ENCODE measurements at places on chromosomes 2 and 18.
A peak's percentile ranks its signal among the peaks of the same experiment; 100 is the strongest.

DNA sequence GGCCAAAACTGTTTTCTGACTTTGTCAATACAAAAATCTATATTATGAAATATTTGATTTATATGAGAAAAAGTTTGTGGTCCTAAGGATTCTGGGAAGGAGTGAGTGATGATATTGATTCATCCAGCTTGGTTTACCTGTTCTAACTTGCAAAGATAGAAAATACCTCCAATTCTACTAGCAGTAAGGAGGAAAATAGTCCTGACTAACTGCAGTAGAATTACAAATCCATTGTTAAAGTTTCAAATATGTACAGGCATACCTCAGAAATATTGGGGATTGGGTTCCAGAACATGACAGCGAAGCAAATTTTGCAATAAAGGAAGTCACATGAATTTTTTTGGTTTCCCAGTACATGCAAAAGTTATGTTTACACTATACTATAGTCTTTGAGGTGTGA, 158.8 kb upstream of the CYRIA start:
- no peak for DNase-seq

- DNase-seq: peak; percentile 64
Observed at GRCh38 chr2:210198326-210198725, 26.9 kb downstream of the ACADL start.

DNA sequence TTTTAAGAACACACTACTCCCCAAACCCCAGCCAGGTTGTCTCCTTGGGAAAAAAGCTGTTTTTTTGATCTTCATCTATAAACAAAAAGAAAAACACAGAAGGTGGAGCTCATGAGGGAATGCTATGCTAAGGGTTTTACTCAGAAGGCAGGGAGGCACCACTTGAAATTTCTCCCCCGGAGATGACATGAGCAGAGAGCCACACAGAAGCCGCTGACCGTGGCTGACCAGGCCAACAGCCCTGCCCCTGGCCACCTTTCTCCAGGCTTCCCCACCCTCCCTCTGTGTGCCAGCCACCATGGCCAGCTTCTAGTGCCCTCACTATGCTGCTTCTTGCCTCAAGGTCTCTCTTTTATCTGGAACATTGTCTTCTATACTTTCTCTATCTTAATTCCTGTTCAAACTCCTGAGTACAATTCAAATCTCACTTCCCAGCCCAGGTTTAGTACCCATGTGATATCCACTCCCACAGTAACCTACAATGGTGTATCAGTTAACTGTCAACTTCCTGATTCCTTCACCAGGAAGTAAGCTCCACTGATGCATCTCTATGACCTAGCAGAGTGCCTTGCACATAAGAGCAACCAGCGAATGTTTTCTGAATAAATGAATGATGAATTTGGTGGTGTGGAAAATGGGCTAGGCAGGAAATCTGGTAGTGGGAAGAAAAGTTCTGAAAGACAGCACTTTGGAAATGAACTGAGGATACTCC, 15.3 kb downstream of the LAPTM4A start:
- DNase-seq: peak; percentile 90

DNA sequence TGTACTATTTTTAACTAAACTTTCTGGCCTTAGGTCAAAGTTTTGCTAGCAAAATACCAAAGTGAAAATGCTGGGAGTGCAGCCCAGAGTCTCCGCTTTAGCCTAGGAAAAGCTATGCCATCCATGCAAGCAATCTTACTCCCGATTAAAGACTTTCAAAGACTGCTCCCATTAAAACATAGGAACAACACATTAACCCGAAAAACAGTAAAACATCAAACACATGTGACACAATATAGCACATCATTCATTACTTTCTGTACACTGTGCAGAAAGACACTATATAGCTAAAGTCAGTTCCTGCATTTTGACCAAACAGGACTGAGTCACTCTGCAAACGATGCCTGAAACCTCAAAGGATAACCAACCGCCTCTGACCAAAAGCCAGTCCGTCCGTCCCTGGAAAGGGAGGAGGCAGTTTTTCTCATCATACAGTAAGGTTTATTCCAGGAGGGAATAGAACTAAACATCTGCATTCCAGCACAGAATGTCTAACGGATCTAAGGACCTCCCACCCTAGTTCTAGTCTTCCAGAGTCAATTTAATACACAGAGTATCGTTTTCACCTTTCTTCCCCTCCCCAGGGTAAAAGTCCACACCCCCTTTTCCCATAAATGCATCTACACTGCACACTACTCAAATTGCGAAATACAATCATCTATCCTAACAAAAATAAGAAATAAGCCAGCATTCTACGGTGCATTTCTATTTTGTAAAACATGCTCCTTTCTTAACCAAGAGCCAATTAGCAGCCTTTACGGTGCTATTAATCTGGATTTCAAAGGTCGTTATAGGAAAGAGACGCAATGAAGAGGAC, 1.7 kb downstream of the ROCK2 start:
- peak; percentile 83 for DNase-seq

DNA sequence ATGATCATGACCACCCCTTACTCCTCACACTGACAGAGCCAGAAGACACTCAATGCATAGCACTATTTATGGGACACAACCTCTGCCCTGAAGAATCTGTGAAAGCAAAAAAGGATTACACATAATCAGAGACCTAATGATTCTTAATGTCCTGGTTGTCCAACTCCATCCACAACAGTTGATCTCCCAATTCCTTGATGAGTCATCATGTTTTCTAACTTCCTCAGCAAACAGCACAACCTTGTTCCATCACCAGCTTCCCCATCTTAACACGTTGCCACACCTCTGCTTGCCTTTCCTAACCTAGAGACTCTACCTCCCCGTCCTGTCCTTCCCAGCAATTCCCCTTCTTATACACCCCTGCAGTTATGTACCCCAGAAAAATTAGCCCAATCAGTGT, 13.2 kb upstream of the MARCHF4 start:
- DNase-seq: no peak

DNA sequence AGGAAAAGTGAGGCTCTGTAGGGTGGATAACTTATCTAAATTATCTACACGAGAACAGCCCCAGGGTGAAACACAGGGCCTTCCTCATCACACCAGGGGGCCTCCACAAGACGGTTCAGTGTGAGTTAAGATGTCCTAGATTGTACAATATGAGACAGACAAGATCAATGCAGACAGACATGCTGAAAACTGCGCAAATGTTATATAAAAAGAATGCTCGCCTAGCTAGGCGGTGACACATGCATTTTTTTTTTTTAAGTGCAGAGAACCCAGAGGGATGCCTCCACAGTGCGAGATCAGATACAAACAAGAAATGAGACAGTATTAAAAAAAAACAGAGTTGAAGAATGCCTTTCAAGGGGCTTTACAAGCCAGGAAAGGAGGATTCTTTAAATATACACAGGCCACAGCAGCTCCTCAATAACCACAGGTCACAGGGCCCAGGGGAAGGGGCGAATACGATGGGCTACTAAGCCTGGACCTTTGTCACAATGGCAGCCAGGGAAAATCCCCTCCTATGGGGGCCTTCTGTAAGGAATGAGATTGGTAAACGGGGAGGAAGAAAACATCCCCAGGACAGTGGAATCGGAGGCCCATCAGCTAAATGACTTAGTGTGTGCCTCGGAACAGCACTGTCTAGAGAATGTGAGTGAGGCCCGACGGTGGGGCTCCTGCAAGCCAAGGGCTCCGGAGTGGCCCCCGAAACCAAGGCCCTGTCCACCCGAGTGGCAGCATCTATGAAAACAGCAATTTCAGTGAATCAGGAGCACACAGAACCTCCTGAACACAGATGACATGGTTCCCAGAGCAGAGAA, 48.9 kb downstream of the ADCY3 start:
- DNase-seq: no peak

- no peak for DNase-seq
Observed at GRCh38 chr2:8643250-8643995, 38.4 kb upstream of the ID2 start.

DNA sequence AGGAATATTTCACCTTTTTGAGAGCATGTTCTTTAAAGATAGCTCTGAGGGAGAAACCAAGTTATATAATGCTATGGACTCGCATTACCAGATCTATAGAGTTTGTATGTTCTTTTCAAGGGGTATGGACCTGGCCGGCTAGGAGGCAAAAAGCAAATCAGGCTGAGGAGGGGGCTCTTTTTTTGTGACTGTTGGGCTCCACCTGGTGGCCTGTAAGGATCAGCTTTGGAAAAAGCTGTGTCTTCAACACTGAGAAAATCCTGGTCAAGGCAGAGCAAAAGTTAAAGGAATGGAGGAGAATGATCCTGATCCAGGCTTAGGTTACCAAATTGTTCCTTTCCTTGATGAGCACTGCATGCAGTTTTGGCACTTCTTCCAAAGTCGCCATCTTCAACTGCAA, 180.5 kb downstream of the DIS3L2 start:
- DNase-seq: peak; percentile 44

DNA sequence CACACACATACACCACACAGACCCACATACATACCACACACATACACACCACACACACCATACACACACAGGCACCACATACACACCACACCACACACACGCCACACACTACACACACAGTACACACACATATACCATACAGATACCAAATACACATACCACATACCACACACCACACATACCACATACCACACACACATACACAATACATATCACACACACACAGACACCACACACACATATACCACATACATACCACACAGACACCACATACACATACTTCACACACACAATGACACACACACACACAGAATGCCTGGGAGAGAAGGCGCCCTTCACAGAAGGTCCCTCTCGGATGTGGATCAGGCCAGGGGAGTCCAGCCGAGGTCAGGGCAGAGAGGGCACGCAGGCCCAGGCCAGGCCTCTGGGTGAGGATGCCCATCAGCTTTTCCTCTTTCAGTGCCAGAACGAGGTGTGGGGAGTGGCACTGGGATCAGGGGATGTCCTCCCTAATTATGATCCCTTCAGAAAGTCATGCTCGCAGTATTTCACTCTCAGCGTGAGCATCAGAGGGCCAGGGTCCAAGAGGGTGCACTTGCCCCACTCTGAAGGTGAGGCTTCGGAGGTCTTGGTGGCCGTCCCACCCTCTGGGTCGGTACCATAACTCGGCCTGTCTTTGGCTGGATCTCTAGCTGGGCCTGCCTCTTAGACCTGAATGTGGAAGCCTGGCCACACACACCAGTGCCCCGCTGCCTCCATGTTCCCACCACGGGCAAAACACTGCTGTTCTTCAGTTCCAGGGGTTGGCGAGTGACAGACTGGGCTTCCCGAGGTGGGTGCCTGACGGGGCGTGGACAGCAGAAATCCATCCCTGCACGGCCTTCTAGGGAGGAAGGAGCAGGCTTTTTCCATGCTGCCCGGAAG, 70.6 kb upstream of the ODC1 start:
- DNase-seq: no peak

- DNase-seq: no peak
Observed at GRCh38 chr2:8774371-8774770, 63.0 kb downstream of the KIDINS220 start.

DNA sequence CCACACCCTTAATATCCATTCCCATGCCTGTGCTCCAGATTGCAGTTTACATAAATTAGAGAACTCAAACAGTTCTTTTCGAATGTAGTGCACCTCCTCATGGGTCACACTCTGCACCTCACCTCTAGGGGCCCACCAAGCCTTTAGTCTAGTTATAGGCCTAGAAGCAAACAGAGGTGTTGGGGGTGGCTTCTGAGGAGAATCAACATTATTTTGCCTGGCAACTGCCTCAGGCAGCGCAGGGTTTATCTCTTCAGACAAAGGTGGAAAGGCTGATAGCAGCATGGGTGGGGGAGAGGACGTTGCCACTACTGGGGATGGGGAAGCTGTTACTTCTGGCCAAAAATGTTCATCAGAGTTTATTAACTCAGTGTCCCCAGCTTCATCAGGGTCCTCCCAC, 5.0 kb upstream of the GYPC start:
- no peak for DNase-seq

DNA sequence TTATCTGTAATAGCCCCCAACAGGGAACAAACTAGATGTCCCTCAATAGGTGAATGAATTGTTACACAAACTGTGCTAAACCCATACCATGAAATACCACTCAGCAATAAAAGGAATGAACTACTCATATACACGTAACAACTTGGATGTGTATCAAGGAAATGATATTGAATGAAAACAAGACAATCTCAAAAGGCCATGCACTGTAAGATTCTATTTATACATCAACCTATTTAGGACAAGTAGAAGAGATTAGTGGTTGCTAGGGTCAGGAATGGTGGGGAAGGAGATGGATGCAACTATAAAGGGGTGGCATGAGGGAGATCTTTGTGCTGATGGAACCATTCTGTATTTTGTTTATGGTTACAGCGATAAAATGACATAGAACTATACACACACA, 47.1 kb downstream of the KANSL3 start:
- DNase-seq: no peak

DNA sequence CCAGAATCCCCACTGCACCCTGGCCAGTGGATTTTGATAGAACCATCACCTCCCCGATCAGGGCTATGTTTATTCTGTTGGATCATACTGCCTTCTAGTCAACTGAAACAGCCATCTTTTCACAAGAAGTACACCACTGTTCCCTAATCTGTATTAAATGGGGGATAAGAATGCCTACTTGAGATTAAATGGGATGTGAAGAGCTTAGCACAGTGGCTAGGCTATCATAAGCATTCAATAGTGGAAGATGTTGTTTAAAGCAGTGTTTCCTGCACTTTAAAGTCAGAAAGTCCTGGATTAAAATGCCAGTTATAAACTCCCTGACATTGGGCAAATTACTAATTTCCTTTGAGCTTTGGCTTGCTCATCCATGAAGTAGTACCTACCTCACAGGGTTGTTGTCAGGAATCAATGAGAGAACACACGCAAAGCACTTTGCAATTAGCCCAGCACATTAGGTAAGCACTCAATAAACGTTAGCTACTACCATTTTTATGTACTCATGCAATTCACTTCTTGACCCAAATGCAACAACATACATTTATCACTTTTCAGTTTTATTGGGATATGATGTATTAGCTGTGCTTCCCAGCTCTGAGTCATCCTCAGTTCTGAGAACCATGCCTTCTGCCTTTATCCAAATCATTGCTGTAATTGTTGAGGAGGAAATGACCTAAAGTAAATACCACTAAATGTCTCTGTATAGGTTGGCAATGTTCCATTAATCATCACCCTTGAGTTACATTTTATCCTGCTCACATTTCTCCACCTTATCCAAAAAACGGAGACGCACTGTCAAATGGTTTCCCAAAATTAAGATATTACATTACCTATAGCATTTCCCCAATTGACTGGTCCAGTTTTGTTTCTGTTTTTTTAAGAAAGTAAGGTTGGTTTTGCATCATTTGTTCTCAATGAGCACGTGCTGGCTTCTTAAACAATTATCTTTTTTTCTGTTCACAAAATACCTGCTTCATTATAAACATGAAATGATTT, 2.1 kb downstream of the TMEM247 start:
- no peak for DNase-seq

GRCh38 chr2:18833941-18834340, 244.6 kb upstream of the NT5C1B start:
- no peak for DNase-seq

All from ACHN (cell line).